ENCODE measurements at places on chromosomes 4 and X.

DNA sequence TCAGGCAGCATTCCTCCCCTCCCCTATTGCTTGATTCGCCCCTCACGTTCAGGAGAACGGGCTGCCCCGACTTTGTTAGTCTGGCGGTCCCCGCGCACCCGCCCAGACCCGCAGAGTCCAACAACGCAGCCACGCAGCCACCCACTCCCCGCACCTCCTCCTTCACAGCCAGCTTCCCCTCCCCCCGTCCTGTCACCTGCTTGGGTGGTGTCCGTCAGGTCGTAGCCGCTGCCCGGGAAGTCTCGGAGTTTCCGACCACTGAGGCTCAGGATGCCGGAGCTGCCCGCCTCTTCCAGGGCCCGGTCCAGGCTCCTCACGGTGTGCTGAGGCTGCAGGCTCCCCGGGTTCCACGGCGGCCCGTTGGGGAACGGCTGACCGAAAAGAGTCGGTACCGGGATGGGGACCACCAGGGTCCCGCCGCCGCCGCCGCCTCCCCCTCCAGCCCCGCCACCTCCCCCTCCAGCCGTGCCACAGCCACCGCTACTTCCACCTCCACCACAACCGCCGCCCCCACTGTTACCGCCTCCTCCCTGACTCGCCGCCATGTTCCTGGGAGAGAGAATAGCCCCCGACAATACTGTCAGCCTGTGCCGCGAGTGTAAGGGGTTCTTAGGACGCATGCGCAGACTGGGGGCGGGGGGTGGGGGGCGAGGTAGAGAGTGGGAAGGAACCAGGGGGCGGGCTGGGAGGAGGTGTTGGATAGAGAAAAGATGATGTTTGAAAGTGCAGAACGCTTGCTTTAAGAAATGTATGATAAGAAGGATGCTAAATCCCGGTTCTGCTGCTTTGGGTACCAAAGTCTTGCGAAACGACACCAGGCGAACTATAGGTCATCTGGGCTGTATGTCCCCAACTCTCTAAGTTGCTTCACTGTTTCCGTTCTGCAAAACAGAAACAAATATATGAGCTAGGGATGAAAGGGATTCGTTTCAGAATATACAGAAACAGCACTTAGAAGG, at the start of gene LRCH2:
TSS of gene LRCH2 (minus strand) at position 600 of the 959 bp plus-strand sequence. CDS start at position 545, 55 bp downstream.
- DNase-seq = no peak

DNA sequence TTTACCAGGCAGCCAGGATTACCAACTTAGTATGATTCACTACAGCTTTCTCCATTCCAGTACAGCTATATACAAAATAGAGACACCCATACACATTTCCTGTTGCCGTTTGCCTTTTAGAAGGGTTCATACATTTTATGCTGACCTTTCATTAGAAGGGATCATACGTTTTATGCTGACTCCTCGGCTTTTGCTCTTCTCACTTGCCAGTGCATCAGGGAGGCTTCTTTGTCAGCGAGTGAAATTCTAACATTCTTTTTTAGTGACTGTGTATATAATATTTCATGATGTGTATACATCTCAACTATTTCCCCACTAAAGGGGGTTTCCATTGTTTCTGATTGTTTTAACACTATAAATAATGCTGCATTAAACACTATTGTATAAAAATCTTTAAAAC, 552.6 kb downstream of the TRIML1 start:
- DNase-seq = no peak

DNA sequence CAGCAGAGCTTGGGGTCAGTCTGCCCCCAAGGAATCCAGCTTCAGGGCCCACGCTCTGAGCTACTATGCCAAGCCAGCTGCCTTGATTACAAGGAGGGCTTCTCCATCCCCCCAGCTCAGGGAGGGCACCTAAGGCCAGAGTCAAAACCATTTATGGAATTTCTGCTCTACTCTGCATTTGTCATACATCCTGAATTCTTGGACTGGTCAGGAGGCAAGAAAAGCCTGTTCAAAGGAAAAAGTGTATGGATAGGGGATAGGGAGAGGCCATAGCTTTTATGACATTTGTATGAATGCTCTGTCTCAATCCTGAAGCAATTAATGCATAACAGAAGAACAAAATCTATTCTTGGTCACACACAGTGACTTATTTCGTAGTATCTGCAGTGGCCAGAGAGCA, 32.2 kb downstream of the EDNRA start:
- DNase-seq = no peak

GRCh38 chrX:8304668-8305067, 133.6 kb upstream of the VCX2 start:
- DNase-seq = no peak

- no peak for DNase-seq
Measured at GRCh38 chrX:14235004-14235403, 205.3 kb upstream of the GEMIN8 start.

GRCh38 chr4:111187108-111187507, 564.2 kb upstream of the PITX2 start:
- no peak for DNase-seq

- no peak for DNase-seq
Measured at GRCh38 chrX:123175366-123176122, 8.5 kb upstream of the GRIA3 start.

DNA sequence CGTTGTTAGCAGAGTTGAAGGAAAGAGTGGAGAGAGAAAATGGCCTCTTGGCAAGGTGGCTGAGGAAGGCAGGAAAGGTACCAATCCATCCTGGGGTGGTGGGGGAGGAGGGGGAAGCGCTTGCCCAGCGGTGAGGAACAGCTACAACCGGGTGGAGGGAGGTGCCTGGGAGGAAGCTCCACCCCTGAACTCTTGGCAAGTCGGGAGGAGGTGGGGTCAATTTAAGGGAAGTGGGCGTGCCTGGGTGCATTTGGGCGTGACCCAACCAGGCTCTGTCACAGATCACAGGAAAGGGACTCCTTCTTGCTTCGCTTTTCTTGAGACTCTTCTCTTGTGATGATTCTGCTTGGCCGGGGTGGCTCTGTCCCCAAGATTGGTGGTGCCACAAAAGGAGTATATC, 41.7 kb downstream of the BCORL1 start:
- peak; percentile 70 for DNase-seq

DNA sequence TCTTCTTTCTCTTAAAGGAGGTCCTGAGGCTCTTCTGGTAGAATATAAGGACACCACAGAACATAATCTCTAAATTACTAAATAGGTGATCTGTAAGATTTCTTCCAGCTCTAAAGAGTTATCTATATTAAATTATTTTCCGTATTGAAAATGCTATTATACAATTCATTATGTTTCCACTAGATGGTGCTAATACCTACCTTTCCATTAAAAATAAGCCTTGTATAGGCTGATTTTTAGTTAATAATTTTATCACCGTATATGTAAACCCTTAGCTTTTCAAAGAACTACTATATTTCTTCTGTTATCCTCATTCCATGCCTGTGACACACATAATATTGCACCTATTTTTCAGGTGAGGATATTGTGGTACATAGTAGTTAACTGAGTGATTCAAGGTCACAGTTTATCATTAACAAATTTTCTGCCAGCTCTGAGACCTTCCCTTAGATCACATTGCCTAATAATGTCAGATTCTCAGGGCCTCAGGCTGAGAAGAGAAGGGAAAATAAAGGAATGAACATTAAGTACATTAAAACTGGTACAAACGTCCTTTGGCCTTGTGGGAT, 138.8 kb downstream of the TEX11 start:
- no peak for DNase-seq
